HepG2 (cell line): ENCODE measurements at places on chromosomes 3 and 15.

GRCh38 chr3:186283651-186284348 lies 78.2 kb downstream of the DGKG start:
- DNase-seq: no peak
- H3K27me3 ChIP-seq: no peaks in the 10 kb centered on the region
- H3K36me3 ChIP-seq: no peaks in the 10 kb centered on the region

DNA sequence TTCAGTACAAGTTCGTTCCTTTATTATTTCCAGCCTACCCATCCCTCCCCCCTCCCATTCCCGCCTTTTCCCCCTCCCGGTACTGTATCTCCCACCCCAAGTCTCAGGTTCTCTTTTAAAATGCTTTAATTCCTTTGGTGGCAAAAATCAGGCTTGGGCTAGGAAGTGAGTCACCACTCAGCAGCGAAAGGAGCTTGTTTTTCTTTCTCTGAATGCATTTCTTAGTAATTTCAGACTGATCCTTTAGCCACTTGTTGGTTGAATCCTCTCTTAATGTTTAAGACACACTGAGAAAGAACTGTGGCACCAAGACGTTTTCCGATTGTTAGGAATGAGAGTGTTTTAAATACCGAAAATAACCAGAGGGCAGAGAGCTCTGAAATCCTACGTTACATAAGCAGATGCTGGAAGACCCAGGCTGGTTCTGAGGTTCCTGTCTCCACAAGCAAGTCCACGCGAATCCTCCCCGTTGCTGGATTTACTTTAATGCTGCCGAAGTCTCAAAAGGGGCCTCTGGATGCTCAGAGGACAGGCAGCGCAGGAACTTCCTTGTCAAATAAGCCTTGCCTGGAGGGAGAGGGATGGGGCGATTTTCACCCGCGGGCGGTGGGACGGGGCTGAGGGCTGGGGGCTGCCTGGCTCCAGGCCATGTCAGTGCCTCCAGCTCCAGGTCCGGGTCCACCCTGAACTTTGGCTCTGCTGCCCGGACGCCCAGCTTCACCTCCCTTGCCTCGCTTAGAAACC lies 854 bp upstream of the COL8A1 start:
- H3K27ac ChIP-seq: no peak overlapping the region
- H3K36me3 ChIP-seq: no peaks in the 10 kb centered on the region
- no peak overlapping the region for H3K4me3 ChIP-seq
- H3K4me1 ChIP-seq: no peaks in the 10 kb centered on the region
- no peak for DNase-seq

GRCh38 chr15:92028389-92028724 lies 174.8 kb downstream of the SLCO3A1 start:
- H3K4me1 ChIP-seq: no peaks in the 10 kb centered on the region
- no peak overlapping the region for H3K27ac ChIP-seq
- DNase-seq: no peak
- H3K4me3 ChIP-seq: no peak overlapping the region

DNA sequence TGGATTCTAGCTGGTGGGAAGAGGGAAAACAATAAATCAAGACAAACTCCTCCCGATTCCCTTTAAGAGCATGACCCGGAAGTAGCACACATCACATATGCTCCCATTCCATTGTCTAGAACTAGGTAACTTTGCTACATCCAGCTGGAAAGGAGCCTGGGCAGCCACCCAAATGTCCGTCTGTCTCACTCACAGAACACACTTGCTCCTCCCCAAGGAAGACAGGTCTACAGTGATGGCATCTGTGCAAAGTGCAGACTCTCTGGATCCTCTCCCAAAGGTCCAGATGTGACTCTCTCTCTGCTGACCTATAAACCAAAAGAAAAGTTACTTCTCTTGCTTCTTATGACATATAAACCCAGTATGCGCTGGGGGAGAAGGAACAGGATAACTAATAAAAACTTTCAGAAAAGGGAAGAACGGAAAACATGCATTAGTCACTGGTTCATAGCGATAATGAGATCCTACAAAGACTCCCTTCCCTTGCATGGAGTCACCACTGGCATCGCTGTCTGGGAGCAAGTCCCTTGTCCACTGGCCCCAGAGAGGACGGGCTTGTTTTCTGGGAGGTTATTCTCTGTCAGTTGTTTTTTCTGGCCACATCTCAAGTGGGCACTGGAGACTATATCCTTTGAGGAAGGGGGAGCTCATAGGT lies 29.8 kb upstream of the EPHB3 start:
- no peak for DNase-seq
- H3K4me3 ChIP-seq: no peak overlapping the region
- H3K27ac ChIP-seq: no peak overlapping the region
- H3K27me3 ChIP-seq: peaks cover 45% of the 10 kb centered on the region; the same call in 2 of the 3 replicates
- no peaks in the 10 kb centered on the region for H3K36me3 ChIP-seq
- H3K4me1 ChIP-seq: no peaks in the 10 kb centered on the region

- peaks cover 5% of the 10 kb centered on the region; the same call in 1 of the 3 replicates for H3K27me3 ChIP-seq
- no peak for DNase-seq
- H3K36me3 ChIP-seq: no peaks in the 10 kb centered on the region
- no peak overlapping the region for H3K4me3 ChIP-seq
Observed at GRCh38 chr15:58391088-58391487, 40.7 kb upstream of the LIPC start.

GRCh38 chr3:128786434-128787020 lies 60.5 kb downstream of the RAB7A start:
- DNase-seq: no peak
- H3K27ac ChIP-seq: no peak overlapping the region
- peaks cover 34% of the 10 kb centered on the region for H3K4me1 ChIP-seq
- no peak overlapping the region for H3K4me3 ChIP-seq
- peaks cover 5% of the 10 kb centered on the region; the same call in 2 of the 3 replicates for H3K36me3 ChIP-seq
- H3K27me3 ChIP-seq: no peaks in the 10 kb centered on the region

- H3K4me3 ChIP-seq: no peak overlapping the region
- H3K27me3 ChIP-seq: no peaks in the 10 kb centered on the region
- peaks cover 20% of the 10 kb centered on the region for H3K36me3 ChIP-seq
- H3K27ac ChIP-seq: no peak overlapping the region
- DNase-seq: no peak
Observed at GRCh38 chr3:33401781-33402180, 38.4 kb downstream of the UBP1 start.

DNA sequence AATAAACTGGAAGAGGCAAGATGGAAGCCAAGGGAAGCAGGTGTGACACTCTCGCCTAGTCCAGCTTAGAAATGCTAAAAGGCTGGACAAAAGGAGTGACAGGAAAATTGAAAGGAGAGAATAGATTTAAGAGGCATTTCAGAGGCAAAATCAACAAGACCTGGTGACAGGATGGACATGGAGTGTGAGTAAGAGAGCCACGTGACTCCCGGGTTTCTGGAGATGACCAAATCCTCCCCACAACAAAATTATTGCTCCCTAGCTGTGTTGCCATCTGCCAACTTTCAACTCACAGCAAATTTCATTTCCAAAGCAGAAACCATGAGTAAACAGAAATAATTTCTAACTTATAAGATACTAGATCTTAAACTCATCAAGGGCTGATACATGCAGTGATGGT lies 52.6 kb downstream of the MTHFS start:
- H3K27me3 ChIP-seq: no peaks in the 10 kb centered on the region
- H3K27ac ChIP-seq: no peak overlapping the region
- no peak for DNase-seq
- H3K4me1 ChIP-seq: peaks cover 18% of the 10 kb centered on the region
- H3K36me3 ChIP-seq: peaks cover 43% of the 10 kb centered on the region

- no peaks in the 10 kb centered on the region for H3K36me3 ChIP-seq
- peaks cover 61% of the 10 kb centered on the region; the same call in 2 of the 3 replicates for H3K27me3 ChIP-seq
- no peak overlapping the region for H3K27ac ChIP-seq
- peaks cover 4% of the 10 kb centered on the region for H3K4me1 ChIP-seq
- no peak for DNase-seq
- H3K4me3 ChIP-seq: no peak overlapping the region
Observed at GRCh38 chr3:37456270-37456708, 281.9 kb upstream of the LRRFIP2 start.
